ENCODE measurements at places on chromosomes 3 and 15. TPM values are rescaled to one million over a fixed set of nuclear protein-coding genes. Genes with fewer than 3 reads are reported as not detected.

ANKRD63 gene
- not detected for total RNA-seq

FGD5 gene
- total RNA-seq = 141 TPM

CFAP100 gene
- not detected for total RNA-seq

ITPKA gene
- 0.16 TPM for total RNA-seq

ZCWPW2 gene
- total RNA-seq = 0.13 TPM

UQCC5 gene
- 4.7 TPM for total RNA-seq

CDHR4 gene
- total RNA-seq = not detected

NUP210 gene
- total RNA-seq = 7.9 TPM

ACTRT3 gene
- total RNA-seq = 1.5 TPM

SAXO2 gene
- total RNA-seq = 0.06 TPM

SERINC4 gene
- total RNA-seq = not detected

ALPK3 gene
- total RNA-seq = 104 TPM
